ENCODE measurements at places on chromosomes 13 and 19. TPM values are rescaled to one million over a fixed set of nuclear protein-coding genes. Genes with fewer than 3 reads are reported as not detected.
A peak's percentile ranks its signal among the peaks of the same experiment; 100 is the strongest.

The CGB1 gene
- total RNA-seq, result not detected

DNA sequence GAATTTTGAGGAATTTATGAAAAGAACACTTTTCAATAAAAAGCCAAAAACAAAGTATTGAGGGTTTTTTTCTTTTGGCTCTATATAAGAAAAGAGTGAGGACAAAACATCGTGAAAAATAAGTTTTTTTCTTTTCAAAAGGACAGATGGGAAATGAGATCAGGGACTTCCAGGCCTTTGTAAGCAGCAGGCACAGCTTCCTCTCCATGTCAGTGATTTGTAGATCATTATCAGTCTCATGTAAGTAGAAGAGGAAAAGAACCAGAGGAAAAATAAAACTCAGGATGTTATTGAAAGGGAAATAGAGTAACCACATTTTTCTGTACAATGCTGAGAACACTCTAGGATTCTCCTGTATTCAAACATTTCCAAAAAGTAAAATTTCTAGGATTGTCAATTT lies 29.9 kb downstream of the DOCK9 start:
- no peak overlapping the region for H3K4me3 ChIP-seq
- H3K27me3 ChIP-seq, result no peaks in the 10 kb centered on the region
- no peaks in the 10 kb centered on the region for H3K36me3 ChIP-seq
- H3K27ac ChIP-seq, result no peak overlapping the region
- no peaks in the 10 kb centered on the region for H3K4me1 ChIP-seq
- DNase-seq, result no peak

GRCh38 chr19:35120492-35120891 lies 4.9 kb downstream of the FXYD3 start:
- H3K36me3 ChIP-seq, result no peaks in the 10 kb centered on the region
- no peak overlapping the region for H3K4me3 ChIP-seq
- no peak overlapping the region for H3K27ac ChIP-seq

- H3K4me1 ChIP-seq, result peaks cover 18% of the 10 kb centered on the region
- no peak overlapping the region for H3K4me3 ChIP-seq
- H3K27ac ChIP-seq, result no peak overlapping the region
- peak; percentile 42 for DNase-seq
Measured at GRCh38 chr19:5434970-5435641, 20.1 kb upstream of the ZNRF4 start.

DNA sequence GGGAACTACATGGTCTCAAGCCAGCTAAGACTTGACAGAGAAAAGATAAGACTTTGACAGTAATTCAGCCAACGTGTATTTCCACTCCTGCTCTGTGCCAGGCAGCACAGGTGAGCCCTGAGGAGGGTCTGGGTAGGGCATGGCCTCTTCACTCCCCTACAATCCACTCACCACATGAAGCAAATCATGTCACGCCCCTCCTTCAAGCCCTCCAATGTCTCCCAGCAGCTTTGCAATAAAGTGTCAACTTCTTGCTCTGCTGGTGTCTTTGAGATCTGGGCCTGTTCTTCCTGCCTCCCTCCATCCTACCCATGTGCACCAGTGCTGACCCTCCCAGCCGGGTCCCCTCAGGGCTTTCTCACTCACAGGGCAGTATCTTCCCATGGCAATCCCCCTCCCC lies 58.5 kb downstream of the CCDC70 start:
- H3K4me1 ChIP-seq, result peaks cover 14% of the 10 kb centered on the region
- no peak for DNase-seq
- no peak overlapping the region for H3K27ac ChIP-seq

DNA sequence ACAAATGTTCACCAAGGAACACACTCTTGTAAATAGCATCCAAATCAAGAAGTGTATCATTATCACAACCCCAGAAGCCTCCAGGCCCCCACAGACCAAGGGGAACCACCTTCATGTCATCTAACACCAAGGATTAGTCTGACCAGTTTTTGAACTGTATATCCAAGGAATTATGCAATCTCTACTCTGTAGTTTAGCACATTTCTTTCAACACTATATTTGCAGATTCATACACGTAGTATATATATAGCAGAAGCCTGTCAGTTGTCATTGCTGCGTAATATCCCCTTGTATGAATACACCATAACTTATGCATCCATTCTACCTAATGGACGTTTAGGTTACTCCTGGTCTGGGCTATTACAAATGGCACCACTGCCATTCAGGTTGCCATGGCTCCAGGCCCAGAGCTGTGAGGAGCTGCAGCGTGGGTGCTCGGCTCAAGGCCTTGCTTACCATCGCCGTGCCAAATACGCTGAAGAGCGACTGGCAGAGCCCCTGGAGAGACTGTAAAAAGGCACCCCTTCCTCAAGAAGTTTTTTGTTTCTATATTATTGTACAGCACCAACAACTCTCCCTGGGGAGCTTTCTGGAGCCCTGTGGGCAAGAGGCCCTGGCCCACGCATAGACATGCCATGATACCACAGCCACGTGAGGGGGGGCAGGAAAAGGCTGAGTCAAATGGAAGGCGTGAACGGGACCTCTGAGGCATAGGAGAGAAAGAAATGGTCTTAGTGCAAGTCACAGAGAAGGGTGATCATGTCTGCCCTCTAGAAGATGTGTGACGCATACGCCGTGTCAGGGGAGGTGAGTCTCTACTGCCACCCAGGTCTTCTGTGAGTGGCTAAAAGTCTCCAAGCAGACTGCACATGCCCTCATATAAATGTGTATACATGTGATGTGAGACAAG lies 10.8 kb downstream of the LATS2 start:
- no peaks in the 10 kb centered on the region for H3K27me3 ChIP-seq
- peaks cover 30% of the 10 kb centered on the region for H3K36me3 ChIP-seq
- no peak overlapping the region for H3K27ac ChIP-seq
- H3K4me3 ChIP-seq, result no peak overlapping the region
- no peak for DNase-seq

DNA sequence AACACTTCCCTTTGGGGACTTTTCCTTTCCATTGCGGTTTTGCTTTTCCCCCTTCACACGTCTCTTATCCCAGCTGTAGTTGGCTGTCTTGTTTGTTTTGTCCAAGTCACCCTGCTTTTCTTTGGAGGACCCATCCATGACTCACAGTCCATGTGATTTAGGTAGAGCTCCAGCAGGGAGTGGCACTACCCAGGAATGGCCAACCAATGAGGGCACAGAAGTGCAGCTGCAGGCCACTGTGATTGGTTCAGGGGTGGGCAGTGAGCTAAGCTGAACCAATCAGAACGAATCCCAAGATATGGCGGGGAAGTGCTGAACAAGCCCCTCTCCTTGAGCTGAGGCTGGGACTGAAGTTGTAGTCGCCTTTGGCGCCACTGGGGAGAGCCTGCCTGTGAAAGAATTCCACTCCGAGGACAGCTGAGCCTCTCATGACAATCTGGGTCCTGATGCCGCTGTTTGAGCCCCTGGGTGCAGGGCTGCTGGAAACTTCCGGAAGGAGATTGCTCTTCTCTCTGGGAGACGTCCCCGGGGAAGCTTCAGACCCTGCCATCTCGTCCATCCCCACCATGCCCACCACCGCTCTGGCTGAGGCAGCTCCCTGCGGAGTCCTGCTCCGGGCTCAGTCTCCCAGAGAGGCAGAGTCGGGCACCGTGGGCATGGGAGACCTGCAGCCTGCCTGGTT lies 62.9 kb upstream of the URI1 start:
- H3K27me3 ChIP-seq, result peaks cover 44% of the 10 kb centered on the region
- no peaks in the 10 kb centered on the region for H3K36me3 ChIP-seq
- peaks cover 9% of the 10 kb centered on the region for H3K4me1 ChIP-seq
- H3K27ac ChIP-seq, result no peak overlapping the region
